ENCODE measurements at places on chromosomes 7 and 10.

GRCh38 chr10:34434119-34434594 is 380.9 kb downstream of the PARD3 start:
- DNase-seq: no peak

DNA sequence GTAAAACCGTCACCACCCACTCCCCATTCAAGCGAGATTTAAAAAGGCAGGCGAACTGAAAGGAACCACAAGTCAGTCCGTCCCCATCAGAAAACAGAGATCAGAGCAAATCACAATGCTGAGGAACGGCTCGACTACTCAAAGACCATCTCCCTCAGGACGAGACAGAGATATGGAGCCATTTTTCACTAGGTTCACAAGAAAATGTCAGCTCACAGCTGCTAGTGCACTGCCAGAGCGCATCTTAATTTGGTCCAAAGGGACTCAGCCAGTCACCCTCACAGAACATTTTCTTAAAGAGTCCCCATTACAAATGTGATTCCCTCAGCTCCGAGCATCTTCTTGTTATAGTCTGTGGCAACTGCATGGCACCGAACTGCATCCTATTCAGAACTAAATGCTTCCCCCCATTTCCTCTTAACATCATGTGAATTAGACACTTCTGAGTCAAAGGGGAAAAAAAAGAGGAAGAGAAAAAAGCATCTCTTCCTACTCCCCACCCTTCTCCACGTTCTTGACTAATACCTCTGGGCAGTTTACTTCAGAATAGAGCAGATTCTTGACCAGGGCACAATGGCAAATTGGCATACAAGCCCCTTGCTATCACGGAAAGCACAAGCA is 683.9 kb downstream of the MAGI2 start:
- peak; percentile 83 for DNase-seq

DNA sequence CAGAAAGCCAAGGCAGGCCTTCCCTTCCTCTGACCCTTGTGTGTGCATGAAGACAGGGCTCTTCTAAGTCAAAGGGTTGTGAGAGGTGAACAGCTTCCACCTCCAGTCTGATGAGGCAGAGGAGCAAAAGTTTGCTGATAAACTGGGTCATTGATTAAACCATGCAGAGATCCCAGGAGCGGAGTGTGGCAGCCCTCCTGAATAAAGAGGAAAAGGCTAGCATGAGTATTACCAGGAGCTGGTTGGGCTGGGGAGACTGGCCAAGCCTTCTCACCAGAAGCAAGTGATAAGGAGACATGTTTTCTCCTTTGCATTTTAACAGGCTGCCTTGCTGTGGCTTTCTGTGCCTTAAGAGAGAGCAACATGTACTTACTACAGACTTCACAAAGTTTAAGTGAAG is 10.2 kb downstream of the LMOD2 start:
- no peak for DNase-seq

DNA sequence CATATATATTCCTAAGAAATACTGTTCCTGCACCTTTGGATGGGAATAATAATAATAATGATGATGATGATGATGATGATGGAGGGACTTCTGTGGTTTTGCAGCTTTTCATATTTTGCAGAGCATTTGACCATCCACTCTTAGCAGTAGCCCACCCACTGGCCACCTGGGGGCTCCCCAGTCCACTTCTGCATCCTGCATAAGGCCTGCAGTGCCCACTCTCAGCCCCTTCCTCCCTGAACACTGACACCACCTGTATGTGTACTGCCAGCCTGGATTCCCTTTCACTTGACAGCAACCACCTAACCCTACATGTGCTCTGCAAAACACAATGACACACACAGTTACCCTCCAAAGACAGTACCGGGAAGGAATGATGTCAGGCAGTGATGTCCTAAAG is 131.4 kb downstream of the ADAM12 start:
- no peak for DNase-seq

DNA sequence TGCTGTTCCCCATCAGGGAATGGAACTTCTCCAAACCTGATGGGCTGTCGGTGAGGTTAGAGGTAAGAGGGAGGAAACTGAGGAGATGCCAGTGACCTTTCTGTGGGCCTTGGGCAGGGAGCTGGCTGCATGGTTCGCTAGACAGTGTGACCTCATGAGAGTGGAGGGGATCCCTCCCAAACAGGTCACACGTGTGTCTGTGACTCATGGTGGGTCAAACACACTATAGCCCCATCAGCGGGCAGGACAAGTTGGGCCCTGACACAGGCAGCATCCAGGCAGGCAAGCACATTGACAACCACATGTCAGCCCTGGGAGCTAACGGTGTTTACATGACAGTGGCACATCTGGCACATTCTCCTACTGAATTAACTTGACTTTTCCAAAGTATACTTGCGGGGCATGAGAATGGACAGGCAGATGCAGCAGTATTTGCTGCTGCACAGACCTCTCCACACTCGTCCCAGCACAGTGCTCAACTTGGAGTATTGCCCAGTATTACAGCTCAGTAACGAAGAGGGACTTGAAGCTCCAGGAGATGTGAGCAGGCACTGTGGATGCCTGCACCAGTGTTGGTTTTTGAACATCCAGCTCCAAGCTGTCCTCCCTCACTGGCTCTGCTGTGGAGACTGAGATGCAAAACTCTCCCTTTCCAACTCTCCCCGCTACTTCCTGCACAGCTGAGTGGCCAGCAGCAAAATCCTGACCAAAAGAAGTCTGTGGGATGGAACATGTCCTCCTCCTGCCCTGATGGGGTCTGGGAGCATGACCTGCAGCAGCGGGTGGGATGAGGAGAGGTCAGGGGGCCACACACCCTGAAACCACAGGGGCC is 199.6 kb downstream of the WDR37 start:
- DNase-seq: no peak

DNA sequence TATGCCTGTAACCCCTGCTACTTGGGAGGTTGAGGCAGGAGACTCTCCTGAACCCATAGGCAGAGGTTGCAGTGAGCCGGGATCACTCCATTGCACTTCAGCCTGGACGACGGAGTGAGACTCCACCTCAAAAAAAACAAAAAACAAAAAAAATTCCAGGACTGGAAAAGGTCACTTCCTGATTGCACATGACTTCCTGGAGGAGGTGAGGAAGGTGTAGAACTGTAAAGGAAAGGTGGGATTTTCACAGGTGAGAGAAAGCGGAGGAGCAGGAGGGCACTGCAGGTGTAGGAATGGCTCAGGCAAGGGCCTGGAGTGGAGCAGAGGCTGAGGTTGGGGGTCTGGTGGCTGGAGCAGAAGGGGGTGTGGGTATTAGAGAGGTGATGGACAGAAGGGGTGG is 3.2 kb upstream of the MUC3A start:
- no peak for DNase-seq

DNA sequence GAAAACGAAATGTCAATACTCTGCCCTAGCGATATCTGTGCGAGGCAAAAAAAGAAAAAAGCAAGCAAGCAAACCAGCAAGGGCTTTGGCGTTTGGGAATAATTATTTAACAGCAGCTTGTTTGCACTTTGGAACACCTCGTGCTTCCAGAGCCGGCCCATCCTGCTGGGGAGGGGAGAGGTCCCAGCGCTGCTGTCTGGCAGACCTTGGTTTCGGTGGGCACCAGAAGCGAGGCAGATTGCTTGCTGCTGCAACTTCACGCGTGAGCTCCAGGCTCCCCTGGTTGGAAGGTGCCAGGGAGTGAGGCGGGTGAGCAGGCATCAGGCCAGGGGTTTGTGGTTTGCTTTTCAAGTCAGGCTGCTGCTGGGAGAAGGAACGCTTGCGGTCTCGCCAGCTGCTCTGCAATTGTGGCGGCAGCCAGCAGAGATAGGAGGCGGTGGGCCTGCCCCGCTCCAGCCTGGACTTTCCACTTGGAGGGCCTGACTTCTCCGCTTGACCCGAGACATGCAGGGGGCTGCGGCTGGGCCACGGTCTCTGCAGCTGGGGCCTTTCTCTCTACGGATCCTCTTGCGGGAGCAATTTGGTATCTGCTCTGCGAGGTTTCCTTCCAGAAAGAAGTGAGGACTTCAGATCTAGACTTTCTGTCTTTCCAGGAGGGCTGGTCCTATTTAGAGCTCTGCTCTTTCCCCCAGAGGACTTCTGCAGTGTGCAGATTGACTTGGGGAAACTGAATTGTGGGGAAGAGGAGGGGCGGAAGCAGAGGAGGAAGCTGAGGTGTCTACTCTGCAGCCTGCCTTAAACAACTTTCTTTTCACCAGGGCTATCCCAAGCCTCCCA is 131.4 kb downstream of the PRPF18 start:
- DNase-seq: peak; percentile 41

DNA sequence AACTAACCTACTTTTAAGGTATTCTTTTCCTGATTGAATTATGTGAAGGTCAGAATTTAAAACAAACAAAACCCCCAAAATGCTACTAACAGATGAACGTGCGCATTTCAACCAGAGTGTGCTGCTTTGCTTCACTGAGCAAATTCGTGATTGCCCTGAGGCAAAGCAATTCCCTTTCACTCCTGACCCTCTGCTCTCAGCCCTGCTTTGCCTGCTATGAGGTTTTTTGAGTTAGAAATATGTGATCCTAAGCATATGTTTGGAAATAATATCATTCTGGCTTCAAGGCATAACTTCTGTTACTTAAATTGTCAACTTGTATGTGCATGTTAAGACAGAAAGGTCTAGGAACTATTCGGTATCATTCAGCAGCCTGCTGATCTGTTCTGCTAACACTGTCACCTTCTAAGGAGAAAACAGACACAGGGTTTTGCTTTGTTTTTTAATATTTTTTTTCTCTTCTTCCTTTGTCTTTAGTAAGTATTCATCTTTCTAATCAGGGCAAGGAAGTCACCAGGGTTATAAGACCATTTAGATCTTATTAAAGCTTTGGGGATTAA is 124.2 kb downstream of the GNAT3 start:
- no peak for DNase-seq

DNA sequence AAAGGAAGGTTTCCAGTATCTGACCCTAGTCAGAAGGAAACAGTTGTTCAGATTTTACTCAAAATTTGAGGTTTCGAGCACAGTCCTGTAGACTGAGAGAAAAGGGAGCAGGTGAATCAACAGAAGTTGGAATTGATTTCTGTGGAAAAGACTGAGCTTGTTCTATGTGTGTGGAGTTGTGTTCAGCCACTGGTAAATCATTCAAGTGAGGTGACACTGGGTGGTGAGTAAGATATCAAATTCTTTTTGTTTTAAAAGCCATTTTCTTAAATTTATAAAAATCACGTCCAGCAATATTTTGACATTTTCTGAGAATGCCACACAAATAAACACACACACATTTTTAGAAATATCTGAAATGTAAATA is 165.1 kb downstream of the HGF start:
- DNase-seq: no peak

DNA sequence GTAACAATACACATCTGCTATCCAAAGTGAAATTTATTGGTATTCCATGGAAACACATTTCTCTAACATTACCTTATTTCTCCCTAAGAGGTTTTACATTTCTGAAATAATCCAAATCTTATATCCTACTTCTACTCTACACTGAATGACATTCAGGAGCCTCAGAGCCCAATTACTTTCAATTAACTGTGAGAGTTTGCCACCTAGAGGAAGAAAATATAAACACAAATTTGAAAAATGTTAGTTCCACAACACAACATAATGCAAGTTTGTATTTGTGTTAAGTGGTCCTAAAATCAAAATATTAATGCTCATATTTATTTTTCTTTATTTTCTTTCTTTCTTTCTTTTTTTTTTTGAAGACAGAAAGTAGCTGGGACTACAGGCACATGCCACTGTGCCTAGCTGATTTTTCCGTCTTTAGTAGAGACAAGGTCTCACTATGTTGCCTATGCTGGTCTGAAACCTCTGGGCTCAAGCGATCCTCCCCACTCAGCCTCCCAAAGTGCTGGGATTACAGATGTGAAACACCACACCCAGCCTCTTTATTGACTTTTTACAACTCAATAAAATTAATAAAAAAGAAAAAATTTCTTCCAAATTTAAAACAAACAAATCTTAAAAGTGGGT is 46.0 kb downstream of the ATAD1 start:
- peak; percentile 49 for DNase-seq

DNA sequence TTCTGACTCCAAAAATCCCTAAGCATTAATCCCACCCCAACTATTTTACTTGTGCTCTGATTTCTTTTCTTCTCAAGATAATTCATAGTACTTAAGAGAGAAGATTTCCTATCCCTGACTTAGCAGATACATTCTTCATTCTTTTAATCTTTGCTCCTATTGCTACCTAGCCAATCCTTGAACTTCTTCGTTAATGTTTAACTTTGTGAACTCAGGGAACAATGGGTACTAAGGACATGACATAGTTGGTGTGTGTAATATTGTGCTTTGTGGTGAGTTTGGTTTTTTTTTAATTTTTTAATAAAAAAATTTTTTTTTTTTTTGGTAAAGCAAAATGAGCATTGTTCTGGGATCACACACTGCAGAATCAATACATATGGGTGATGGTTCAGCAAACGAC is 166.2 kb downstream of the CHCHD3 start:
- no peak for DNase-seq

GRCh38 chr10:68574051-68574450 is 13.9 kb downstream of the TET1 start:
- no peak for DNase-seq

DNA sequence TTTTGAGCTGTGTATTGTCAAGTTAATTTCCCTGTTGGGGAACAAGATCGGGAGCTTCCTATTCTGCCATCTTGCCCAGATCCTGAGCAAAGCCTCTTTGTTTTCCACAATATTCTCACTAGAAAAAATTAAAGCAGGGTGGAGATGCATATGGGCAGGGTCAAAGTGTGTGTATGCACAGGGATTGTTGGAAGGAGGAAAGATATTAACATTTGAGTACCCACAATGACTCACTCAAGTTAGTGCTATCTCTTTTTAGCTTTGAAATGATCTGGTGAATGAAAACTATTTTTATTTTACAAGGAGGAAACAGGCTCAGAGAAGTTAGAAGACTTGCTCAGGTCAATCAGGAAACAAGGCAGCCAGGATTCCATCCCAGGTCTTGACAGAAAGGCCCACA is 6.7 kb upstream of the BTBD16 start:
- no peak for DNase-seq

DNA sequence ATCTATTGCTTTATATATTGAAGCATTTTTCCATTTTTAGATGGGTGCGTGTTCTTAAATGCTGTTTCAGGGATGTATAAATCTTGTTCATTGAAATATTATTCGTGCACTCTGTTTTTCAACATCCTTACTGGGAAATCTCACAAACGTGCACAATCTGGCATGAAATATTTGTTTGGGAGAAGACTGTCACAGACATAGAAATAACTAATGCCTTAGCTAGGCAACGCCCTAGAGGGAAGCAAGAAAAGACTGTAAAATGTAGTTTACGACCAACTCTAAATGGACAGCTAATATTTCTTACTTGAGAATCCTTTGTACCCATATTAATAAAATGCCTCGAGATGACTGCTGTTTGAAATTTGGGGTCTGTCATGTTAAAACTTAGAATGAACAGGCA is 8.9 kb downstream of the DOCK4 start:
- no peak for DNase-seq

GRCh38 chr7:92783260-92784201 is 52.8 kb downstream of the CDK6 start:
- no peak for DNase-seq

DNA sequence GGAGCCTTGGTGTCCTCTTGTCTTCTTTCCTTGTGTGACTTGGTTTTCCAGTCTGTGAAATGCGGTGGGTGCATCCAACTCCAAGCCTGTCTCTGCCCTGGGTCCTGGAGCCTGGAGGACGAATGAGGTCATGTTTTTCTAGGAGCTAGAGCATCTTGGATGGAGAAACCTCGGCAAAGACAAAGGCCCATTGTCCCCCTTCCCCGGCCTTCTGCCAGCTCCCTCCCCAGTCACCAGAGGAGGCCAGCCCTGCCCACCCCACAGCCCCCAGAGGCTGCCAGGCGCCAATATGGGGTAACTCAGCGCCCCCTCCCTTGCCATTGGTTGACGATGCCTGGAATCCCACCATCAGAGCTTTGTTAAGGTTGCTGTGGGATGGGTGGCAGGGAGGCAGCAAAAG is 40.4 kb downstream of the KCTD7 start:
- peak; percentile 94 for DNase-seq

Data from pons (tissue), 1 donor.